T-helper 17 cell (primary cell): ENCODE measurements at places on chromosomes 7 and 10. TPM values are rescaled to one million over a fixed set of nuclear protein-coding genes. Genes with fewer than 3 reads are reported as not detected.

The SPDYE5 gene
- total RNA-seq: not detected

DNA sequence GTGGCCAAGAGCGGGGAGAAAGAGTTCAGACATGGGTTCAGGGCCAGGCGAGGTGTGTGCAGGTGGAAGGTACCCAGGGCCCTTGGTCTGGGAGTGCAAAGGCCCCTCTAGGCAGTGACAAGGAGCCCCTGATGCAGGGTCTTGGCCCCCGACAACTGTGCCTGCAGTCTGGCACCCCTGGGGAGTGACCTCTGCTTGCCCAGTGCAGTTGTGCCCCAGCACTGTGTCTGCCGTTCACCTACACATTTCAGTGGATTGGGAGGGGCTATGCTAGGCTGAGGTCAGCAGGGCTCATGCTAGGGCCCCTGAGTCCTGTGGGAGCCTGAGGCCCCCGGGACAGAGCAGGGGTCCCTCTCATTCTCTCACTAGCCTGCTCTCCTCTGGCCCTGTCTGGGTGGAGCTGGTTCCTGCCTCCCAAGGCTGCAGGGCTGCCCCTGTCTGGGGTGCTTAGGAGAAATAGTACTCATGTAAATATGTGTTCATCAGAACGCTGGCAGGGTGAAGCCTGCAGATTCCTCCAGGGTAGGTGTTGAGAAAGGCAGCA is 550.4 kb downstream of the TCERG1L start:
- DNase-seq: no peak

The CPEB3 gene
- total RNA-seq: 3.2 TPM

- no peak for DNase-seq
Measured at GRCh38 chr7:29990931-29991330, 1.3 kb upstream of the SCRN1 start.

DNA sequence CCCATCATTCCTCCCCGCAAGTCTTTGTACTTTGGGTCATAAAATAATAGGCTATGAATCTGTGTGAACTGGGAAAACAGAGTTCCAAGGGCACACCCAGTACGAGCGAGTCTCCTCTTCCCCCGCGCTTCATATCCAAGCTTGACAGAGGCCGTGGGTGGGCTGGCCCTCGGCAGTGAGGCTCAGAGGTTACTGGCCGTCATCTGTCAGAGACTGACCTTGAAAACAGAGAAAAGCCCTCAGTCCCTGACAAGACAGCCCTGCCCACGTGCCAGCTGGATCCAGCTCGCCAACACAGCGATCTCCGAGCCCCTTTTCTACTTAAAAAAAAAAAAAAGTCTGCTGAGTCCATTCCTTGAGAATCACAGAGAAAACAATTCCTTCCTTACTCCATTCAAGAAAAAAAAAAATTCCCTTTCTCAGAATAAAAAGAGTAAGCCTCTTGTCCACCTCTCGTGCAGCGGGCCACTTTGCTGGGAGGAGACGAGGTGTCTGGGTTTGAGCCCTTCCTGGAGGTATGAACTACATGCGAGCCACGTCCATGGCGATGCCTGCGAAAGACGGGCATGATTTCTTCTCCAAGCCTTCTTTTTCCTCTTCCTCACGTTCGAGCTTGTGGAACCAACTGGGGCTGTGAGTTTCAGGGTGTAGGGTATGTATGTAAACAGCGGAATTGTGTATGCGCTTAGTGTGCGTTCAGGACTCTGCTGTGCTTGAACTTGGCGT is 744 bp upstream of the BICC1 start:
- no peak for DNase-seq

GRCh38 chr7:116630932-116631671 is 40.9 kb upstream of the MET start:
- no peak for DNase-seq

GRCh38 chr7:110224643-110225042 is 866.3 kb upstream of the LRRN3 start:
- DNase-seq: no peak

The MYL10 gene
- not detected for total RNA-seq

- DNase-seq: no peak
Measured at GRCh38 chr10:129877773-129878371, 86.2 kb downstream of the EBF3 start.

The CDHR1 gene
- total RNA-seq: 0.12 TPM

GRCh38 chr10:21135023-21135931 is 238.2 kb upstream of the NEBL start:
- DNase-seq: no peak

DNA sequence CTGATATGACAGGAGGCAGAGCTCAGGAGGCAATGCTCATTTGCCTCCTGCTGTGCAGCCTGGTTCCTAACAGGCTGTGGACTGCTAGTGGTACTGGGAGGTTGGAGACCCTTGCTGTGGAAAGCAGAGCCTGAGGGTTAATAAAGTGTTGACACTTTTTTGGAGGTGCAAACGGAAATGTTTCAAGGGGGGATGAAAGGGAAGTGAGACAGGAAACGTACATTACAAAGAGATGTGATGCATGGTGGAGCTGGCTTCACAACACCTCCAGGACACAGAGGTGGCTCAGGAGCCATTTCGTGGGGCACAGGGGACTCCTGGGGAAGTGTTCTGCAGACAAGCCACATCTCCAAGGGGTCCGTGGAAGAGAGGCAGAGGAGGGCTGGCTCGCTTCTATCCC is 137.6 kb upstream of the SVIL start:
- no peak for DNase-seq

DNA sequence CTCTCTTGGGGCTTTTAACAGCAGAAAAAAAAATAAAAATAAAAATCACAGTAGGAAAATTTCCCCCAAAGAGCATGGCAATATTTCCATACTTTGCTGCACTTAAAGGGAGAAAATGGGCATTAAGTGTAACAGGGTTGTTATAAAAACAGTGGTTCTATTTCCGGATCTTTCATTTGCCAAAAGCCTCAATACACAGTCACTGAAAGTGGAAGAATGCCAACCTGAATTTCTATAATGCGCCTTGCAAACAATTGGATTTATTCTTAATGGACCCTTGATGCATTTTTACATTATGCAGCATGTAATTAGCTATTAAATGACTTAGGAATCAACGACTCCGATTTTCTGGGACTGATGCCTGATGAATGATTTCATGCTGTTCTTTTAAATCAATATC is 127.6 kb upstream of the NANOS1 start:
- DNase-seq: no peak

The ZNF503 gene
- total RNA-seq: 0.12 TPM

The RHEB gene
- total RNA-seq: 71.1 TPM

DNA sequence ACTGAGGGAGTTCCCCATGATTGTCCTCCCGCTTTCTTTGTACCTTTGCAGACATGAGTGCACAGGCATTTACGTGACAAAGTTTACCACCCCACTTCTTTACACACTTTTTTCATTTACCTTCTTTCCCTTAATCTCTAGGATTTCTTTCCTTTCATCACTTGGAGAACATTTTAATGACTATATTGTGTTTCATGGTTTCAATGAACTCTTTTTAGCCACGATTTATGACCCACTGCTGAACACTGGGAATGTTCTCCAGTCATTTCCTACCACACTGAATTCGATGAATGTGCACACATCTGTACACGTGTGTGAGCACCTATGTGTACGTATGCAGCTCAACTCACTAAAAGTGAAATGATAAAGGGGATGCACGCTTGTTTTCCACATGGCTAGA is 371.7 kb upstream of the IGFBP3 start:
- no peak for DNase-seq

DNA sequence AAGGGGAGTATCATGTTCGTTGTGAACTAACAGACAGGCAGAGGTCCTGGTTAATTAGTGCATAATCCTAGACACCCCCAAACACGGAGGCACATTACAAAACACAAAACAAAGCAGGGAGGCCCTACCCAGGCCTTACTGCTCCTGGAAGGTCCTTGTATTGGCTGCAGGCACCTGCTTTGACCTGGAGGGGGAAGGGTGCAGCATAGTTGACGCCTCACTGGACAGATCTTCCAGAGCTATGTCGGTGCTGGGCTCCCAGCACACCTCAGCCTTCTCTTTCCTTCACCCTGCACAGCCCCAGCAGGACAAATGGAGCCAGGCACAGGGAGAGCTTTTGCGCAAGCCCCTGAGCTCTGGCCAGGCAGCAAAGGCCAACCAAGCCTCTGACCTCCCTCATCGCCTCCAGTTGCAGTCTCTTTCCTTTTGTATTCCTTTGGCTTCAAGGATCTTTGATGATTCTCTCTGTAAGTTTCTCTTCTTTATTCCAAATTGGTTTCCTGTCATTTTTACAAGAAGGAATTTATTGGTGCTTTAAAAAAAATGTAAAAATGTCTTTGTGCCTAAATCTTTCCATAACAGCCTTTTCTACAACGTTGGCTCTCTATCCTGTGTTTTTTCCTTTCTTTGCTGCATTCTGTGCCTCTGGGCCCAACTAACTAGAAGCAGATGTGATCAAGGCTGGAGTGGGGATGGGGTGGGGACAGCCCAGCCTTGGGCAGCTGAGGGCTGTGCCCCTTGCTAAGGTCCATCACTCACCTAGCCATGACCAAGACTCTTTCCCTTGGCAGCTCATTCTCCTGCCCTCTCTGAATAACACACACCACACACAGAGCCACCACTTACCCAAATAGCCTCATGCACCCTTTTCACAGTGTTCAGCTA is 317.1 kb upstream of the NPVF start:
- DNase-seq: no peak

The CALML5 gene
- not detected for total RNA-seq

DNA sequence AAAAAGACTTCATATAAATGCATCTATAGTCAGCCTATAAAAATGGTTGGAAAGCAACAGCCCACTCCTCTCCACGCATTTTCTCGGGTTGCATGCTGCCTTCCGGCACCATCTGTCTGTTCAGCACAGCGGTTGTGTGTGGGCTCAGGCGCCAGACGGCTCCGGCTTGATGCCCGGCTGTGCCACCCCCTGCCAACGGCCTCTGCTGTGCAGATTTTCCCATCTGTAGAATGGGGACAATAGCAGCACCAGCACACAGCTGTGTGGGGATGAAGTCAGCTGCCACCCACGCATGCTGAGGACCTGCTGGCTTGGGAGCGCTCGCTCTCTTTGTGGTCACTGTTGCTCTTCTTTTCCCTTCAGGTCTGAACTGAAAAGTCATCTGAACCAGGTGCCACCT is 19.5 kb downstream of the PRKAG2 start:
- DNase-seq: no peak

DNA sequence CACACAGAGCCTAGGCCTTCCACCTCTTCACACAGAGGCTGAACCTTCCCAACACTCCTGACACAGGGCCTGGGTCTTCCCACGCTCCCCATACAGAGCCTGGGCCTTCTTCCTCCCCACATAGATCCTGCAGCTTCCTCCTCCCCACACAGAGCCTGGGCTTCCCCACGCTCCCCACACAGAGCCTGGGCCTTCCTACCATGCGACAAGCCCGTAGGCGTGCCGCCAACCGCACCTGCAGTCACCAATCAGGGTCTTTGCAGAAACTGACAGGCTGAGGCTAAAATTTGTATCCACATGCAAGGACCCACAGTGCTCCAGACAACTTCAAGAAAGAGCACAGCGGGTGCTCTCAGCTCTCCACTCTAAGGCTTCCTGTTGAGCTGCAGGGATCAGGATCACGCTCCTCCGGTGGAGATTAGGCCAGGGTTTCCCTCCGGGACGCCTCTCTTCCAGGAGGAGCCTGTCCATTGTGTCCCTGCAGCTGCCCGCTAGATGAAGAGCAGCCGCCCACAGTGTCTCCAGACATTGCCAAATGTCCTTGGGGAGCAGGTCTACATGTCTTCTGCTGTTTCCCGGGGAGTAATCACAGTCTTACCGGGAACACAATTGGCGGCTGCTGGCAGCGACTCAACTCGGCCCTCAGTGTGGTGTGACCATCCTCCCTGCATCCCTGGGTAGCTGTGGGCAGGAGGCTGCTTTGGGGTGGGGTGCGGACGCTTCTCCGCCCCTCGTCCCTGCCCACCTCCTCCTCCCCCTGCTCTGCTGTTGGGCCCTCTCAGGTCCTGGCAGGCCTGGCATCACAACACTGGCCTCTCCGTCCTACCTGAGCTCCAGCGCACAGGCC is 9.7 kb downstream of the CFAP46 start:
- DNase-seq: no peak

The GIMAP7 gene
- total RNA-seq: 62.7 TPM
